CD4-positive, alpha-beta T cell treated with Interleukin-15 for 1 hour (primary cell): ENCODE measurements at places on chromosomes 2 and 18.

- peak; percentile 67 for DNase-seq
Measured at GRCh38 chr2:218322768-218323525, 30.6 kb upstream of the TMBIM1 start.

- no peak for DNase-seq
Measured at GRCh38 chr2:200394045-200394444, 87.6 kb downstream of the SPATS2L start.

DNA sequence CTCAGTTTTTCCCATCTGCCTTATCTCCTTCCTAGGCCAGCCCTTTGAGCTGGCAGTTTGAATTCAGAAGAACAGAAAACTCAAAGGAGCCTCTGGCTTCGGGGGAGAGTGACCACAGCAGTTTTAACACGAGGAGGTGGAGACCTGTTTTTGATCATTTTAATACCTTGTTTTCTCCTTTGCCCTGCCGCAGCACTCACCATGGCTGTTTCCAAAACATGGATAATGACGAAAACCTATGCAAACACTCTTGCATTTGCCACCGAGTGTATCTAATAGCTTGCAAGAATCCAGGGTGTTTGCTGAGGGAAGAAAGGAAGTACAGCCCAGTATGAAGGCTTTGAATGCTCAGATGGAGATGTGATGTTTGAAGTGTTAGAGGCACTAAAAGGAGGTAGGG, 167.1 kb downstream of the PRKCE start:
- no peak for DNase-seq

GRCh38 chr2:37558623-37559022, 112.8 kb downstream of the CDC42EP3 start:
- DNase-seq: peak; percentile 62

- no peak for DNase-seq
Measured at GRCh38 chr18:37222999-37223378, 342.6 kb downstream of the CELF4 start.

DNA sequence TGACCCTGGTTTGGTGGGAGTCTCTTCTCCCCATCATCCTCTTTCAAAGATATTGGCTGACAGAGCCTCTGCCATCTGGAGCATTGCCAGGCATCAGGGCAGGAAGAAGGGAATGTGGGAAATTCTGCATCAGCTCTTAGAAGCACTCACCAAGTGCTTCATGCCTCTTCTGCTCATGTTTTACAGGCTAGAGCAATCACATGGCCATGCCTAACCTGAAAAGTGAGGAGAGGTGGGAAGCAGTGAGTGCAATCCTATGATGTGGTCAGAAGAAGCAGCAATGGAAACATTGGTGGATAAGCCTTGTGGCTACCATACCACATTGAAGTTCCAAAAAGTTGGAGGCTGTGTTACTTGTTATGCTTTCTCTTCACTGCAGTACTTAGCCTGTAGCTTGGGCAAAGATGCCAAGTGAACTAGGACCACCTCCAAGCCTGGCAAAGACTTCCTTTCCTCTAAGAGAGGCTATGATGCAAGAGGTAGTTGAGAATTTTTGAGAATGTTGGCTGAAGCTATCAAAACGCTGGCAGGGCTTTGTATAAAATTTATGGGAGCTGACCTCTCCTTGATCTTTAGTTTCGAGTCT, 64.1 kb downstream of the BCL2L11 start:
- no peak for DNase-seq

GRCh38 chr2:122078451-122078850, 323.0 kb downstream of the TSN start:
- DNase-seq: no peak

DNA sequence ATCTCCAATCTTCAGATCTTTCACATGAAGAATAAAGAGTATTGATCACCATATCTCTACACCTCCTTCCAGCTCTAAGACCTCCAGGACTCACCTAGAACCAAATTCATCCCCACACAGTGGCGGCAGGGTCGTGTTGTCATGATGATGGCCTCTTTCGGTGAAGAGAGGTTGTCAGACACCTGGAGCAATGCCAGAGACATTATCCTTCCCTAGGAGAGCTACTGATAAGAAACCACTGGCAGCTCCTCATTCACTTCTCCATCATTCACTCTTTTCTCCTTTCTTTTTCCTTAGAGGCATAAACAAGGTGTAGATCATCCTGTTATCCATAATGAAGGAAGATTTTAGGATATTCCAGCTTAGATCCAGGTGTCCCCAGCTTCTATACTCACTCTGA, 197.9 kb upstream of the TNP1 start:
- DNase-seq: no peak

DNA sequence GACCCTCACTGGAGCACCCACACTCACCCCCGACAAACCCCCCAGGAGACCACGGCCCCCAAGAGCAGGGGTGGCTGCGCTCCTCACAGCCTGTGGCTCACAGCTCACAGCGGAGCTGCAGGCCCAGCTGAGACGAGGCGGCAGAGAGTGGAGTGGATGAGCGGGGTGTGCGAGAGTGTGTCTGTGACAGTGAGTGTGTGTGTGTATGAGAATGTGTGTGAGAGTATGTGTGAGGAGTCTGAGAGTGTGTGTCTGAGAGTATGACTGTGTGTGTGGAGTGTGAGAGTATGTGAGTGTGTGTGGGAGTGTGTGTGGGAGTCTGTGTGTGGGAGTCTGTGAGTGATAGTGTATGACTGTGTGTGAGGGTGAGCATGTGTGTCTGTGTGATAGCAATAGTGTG, 55.3 kb upstream of the ID2 start:
- no peak for DNase-seq

GRCh38 chr2:113116100-113116958, 11.1 kb upstream of the IL1RN start:
- peak; percentile 40 for DNase-seq

DNA sequence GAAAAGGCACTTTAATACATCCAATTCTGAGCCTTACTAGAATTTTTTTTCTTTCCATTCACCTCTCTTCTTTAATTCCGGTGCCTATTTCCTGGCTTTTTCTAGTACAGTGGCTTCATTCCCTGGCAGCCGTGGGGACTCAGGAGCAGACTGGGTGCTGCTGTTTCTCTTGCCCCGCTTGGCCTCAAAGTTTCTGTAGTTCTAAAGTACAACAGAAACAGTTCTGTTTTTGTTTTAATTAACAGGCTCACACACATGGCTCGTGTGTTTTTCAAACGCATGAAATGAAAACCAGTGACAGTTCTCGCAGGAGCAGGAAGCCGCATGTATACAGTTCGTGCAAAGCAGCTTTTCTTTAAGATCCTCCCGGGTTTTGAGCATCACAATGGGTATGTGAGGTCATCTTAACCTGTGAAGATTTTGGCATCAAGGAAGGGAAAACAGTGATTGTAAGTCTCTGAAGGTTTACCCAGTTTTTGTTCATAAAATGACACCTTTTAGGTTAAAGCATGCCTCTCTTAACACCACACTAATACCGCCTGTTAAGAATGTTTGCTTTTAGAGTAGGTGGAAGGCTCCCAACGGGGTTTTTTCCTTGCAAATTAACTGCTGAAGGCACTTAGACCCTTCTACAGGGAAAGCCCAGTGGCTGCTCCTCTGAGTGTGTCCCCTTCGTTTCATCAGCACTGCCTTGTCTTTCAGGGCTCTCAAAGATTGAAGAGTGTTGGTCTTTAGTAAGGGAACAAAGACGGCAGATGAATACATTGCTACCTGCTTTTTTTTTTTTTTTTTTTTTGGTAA, 5.8 kb downstream of the FZD7 start:
- no peak for DNase-seq
